BE2C (cell line): ENCODE measurements at places on chromosomes 5 and 9.

DNA sequence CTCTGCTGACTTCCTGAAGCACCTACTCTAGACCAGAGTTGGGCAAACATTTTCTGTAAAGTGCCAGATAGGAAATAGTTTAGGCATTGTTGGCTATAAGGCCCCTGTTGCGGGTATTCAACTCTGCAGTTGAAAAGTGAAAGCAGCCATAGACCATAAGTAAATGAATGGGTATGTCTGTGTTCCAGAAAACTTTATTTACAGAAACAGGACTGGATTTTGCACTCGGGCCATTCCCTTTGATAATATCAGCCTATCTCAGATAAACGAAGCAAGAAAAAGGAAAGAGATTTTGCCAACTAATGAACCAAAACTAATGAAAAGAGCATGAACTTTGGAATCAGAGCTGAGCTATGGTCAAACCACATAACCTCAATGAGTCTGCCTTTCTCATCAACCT is 184.4 kb downstream of the SAXO1 start:
- DNase-seq = no peak

DNA sequence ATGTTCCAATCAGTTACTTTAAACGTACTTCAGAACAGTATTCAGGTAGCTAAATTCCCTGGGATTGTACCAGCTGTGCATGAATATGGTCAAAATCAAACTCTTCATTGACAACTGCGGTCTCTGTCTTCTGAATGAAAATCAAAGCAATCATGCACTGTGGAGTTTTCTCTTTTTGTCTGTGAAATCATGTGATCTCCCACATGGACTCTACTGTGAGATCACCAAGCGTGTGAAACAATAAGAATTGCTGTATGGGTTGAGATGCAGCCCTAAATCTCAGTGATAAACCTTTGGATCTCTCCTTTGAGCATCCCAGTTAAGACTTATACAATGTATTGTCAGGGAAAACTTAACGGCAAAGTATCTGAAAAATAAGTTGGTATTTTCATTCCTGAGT is 6.1 kb downstream of the NRG2 start:
- no peak for DNase-seq

- no peak for DNase-seq
Measured at GRCh38 chr5:73499187-73499586, 945 bp downstream of the BTF3 start.

- peak; percentile 66 for DNase-seq
Measured at GRCh38 chr5:150503977-150504620, 3.8 kb upstream of the NDST1 start.
